ENCODE measurements at places on chromosomes 2 and 18.

DNA sequence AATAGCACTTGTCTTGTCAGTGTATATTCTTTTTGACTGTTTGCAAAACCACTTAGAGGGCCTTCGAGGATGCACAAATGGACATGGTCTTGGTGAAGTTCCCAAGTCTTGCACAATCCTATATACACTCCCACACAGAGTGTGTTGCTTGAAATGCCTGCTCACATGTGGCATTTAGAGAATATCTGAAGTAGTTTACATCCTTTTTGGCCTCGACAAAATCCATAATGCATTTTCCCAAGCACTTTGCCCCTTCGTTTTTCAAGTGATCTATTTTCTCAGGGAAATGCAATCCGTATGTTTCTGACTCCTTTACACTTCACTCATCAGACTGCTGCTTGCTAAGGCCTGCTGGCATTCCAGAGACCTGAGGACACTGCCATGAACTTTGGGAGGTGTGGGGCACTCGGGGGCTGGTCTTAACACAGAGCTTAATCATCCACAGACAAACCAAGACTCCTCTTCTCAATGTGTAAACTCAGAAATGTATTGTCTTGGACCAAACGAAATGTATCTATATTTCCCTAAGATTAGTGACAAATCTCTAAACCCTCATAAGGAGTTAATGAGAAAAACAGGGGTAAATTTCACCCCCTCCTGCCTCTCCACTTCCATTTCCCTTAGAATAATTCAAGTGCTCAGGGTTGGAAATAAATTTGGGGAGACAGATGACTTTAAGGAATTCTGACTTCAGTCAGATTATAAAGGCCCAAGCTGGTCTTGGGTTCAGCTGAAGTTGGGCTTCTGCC, 219.3 kb upstream of the APCDD1 start:
- DNase-seq, result no peak

DNA sequence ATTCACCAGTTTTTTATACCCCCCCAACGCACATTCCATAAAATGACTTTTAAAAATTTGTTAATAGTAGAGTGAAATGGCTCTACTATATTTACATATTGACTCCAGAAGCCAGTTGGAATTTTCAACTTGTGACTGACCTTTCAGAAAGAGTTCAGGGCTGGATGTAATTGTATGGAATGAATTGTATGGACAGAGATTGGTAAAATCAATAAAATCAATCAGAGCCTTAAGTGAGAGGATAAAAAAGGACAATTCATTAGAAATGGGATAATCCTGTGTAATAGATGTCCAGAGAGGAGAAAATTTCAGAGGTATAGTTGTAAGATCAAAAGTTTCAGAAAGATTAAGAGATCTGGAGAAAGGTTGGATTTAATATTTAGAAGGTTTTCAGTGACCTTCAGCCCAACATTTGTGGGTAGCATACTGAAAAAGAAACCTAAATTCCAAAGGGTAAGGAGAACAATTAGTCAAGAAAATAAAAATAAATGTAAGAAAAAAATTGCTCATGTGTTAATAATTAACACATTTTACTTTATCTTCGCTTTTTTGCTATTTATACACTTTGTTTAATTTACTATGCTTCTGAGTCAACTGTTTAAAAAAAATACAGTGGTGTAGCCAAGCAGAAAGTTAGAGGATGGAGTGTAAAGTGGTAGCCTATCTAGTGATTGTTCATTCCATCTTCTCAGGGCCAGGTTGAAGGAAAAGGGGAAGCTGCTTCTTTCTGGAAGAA, 385.4 kb upstream of the TMEFF2 start:
- DNase-seq, result no peak

DNA sequence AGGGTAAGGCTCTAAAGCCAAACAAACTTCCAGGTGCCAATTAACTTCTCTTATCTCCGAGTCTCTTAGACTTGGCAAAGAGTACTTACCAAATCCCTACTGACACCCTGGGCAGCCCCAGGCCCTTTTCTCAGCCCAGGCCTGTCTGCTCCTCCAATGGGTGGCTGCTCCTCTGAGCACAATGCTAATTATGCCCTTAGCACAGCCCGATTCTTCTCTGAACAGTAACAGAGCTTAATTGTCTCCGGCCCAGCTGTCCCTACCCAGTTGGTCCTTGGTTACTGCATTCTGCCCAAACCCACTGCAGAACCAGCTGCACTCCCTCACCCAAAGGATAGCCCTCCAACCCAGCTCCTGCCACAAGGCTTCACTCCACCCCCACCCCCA, 110.3 kb downstream of the SMAD7 start:
- no peak for DNase-seq

GRCh38 chr2:32683520-32684086, 55.8 kb downstream of the TTC27 start:
- no peak for DNase-seq

DNA sequence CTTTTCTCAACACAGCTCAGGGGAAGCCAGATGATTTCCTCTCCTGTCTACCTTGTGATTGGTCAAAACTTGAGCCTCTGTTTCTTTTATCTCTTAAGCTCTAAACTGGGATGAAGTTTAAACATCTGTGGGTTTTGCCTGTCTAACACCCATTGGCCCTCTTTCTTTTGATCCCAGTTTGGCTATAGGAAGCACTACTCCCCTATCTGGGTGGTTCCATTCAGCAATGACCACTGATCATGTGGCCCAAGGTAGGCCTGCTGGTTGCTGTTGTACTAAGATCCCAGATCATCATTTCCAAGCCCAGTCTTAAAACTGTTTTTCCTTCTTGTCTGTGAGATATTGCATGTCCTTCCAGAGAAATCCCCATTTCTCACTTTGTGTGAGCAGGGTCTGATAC, 51.6 kb upstream of the STPG4 start:
- no peak for DNase-seq

DNA sequence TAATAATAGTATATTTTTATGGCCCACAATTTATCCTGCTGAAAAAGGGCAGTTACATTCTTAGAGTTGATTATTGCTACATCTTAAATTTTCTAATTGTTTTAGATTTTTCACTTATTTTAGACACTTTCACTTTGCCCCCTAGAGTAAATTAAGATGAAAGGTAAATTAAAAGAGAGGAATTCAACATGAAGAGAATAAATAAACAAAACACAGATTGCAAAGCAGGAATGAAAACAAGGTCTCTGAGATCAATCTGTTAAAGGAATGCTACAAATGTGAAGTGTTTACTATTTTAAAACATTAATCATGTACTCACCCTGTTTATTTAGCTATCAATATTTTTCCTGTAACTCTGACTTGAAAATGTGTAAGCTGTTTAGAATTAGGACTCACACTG, 113.5 kb upstream of the ETAA1 start:
- no peak for DNase-seq

DNA sequence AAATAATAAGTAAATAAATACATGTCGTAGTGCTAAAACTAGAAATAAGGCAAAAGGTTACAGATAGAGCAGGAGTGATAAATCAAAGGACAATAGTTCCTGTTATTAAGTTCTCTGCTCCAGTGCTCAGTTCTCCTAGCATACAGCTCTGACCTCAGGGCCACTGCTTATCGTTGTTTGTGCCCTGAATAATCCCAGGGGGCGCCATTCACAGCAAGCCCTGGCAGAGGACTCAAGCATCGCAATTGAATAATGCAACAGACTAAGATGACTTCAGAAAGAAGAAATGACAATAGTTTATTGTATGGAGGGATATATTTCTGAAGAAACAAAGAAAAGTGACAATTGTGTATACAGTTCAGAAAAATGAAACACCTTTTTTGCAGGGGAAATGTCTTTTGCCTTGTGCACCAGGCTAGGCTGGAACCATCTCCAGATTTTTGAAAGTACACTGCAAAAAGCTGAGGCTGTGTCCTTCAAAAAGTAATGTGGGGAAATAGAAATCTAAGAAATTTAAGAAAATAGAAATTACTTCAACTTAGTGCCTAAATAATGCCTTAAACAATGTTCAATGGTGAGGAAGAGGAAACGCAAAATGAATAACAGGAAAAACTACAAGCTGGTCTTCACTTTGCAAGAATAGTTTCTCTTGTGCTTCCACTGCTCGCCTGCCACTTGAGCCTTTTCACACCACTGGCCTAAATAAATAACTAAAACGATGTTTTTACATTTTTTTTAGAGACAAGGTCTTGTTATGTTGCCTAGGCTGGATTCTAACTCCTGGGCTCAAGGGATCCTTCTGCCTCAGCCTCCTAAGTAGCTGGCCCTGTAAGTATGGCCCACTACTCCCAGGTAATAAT, 19.0 kb upstream of the CCNYL1 start:
- DNase-seq, result no peak

DNA sequence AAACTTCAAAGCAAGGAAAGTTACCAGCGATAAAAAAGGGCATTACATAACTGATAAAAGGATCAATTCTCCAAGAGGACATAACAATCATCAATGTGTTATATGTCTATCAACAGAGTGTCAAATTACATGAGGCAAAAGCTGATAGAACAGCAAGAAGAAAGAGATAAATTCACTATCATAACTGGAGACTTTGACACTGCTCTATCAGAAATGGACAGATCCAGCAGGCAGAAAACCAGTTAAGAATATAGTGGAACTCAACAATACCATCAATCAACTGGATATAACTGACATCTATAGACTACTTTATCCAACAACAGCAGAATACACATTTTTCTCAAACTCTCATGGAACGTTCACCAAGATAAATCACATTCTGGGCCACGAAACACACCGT, 65.0 kb downstream of the ROCK2 start:
- no peak for DNase-seq

GRCh38 chr2:122194546-122194945, 439.1 kb downstream of the TSN start:
- no peak for DNase-seq

DNA sequence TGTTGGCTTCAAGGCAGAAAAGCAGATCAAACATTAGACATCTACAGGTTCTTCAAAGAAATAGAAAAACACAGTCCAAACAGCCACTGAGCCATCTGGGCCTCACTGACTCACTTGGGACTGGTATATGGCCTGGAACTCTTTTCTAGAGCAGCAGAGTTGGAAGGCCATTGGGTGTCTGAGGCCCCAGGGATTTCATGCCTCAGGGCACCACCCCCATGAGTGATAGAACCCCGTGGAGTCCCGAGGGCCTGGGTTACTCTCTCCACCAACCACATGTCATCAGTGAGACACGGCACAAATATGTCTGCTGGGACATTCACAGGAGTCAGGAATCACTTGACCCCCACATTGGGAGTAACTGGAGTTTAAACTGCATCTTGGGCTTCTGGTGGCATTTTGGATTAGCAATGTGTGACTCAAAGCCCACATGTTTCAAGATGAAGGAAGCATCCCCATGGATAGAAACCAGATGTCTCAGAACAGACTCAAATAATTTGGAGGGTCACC, 44.0 kb downstream of the CAPN13 start:
- no peak for DNase-seq

GRCh38 chr18:24560511-24560981, 100.1 kb downstream of the HRH4 start:
- no peak for DNase-seq

GRCh38 chr18:7304061-7304370, 73.1 kb downstream of the LRRC30 start:
- no peak for DNase-seq

- DNase-seq, result no peak
These were observed 147.1 kb downstream of the ARHGAP28 start for GRCh38 chr18:6876641-6877041.

- no peak for DNase-seq
These were observed 101.1 kb upstream of the NCK2 start for GRCh38 chr2:105643405-105644173.

- DNase-seq, result no peak
These were observed 7.2 kb downstream of the IL1B start for GRCh38 chr2:112829101-112829960.

GRCh38 chr2:101759162-101759561, 61.7 kb downstream of the MAP4K4 start:
- no peak for DNase-seq

GRCh38 chr2:147679955-147680531, 164.8 kb upstream of the ACVR2A start:
- DNase-seq, result no peak

GRCh38 chr2:65146078-65146477, 16.2 kb upstream of the RAB1A start:
- DNase-seq, result no peak

GRCh38 chr2:59658906-59659635, 894.4 kb downstream of the BCL11A start:
- no peak for DNase-seq

DNA sequence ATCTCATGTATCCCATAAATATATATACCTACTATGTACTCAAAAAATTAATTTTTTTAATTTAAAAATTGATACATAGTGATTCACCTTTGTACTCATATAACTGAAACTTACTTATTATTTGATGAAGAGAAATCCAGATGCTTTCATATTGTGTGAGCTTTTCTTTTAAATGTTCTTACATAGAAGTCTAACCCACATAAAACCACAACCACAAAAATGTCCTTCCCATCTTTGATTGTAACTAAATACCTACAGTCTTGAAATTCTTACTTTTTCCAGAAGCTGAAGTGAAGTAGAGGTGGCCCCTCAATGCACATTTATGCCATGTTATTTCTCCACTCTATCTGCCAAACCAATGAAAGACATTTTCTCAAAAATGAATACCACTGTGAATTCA, 117.9 kb upstream of the COL5A2 start:
- no peak for DNase-seq

DNA sequence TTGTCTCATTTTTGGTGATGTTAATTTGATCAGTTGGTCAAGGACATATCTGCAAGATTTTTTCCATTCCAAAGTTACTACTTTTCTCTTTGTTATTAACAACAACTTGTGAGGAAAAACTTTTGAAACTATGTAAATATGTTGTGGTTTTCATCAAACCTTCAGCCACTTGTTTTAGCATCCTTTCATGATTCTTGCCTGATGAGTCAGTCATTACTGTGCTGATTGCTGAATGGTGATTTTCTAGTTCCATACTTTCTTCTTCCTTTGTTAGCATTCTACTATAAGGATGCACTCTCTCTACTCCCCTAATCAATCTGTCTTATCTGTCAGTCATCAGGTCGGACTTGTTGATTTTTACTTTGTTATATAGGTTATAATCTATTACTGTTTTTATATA, 10.9 kb downstream of the TMEM87B start:
- no peak for DNase-seq

DNA sequence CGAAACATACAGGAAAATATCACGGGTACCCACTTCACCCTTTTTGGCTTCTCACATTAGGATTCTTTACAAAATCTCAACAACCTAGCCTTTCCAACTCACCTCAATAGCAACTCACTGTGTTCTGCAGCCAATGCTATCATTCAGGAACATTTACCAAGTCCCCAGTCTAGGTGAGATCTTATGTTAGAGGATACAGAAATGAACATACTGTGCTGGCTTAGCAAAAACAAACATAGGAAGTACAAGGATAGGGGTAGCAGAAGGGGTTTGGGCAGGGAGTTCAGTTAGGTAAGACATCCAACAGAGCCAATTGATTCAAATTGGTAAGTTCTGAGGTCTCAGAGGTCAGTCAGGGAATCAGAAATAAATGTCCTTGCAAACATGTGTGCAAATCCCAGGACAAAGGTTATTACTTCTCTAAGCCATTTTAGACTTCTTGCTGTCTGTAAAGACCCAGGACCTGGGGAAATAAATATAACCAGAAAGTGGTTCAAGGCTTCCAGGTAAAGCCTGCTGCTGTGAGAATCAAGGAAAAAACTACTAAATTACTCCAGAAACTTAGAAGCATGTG, 556.3 kb upstream of the CHAC2 start:
- no peak for DNase-seq

- no peak for DNase-seq
These were observed 25.2 kb upstream of the OTOS start for GRCh38 chr2:240165661-240166060.

Measured in cortex of kidney (tissue), 1 donor.